ENCODE measurements at places on chromosomes 3 and 15.

DNA sequence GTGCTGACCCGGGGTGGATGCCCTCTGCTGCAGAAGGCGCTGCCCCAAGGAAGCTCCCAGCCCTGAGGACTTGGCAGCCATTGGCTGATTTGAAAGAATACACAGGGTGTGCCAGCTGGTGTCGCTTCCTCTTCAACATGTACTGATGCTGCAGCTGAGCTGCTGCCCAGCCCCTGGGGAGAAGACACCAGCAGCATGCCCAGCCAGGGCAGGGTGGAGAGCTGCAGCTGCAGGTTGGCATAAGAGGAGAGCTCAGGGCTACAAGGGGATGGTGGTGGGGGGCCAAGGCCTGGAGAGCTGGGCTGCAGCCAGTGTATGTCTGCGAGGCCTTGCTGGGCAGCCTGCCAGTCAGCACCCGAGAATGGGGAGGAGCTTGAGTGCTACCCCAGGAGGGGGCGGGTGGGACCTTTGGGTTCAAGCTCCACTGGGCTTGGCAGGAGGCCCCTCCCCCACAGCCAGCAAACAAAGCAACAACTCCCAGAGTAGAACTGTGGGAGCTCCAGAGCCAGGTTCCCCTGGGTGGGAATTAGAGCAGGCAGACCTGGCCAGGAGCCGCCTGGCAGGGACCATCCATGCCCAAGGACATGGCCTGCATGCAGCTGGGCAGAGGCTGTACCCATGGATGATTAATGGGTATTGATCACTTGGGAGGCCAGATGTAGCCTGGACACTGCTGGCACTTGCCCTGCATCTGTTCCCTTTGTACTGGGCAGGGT is 9.2 kb upstream of the SEMA4B start:
- DNase-seq: peak; percentile 90

DNA sequence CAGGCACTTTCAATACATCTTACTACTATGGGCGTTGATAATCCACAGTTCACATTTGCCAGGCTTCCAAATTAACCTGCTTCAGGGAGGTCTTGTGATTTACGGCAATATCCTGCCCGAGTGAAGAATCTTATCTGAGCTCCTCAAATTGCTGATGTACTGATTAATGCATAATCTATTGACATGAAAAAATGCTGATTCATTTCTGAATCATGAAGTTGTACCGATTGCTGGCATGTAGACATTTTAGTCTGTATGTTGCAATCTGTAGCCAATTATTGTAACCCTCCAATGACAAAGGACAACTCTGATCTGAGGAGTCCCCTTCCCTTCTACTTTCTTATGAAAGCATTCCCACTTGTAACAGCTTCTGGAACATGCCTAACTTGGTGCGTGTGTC is 97.2 kb downstream of the SEC22A start:
- no peak for DNase-seq

DNA sequence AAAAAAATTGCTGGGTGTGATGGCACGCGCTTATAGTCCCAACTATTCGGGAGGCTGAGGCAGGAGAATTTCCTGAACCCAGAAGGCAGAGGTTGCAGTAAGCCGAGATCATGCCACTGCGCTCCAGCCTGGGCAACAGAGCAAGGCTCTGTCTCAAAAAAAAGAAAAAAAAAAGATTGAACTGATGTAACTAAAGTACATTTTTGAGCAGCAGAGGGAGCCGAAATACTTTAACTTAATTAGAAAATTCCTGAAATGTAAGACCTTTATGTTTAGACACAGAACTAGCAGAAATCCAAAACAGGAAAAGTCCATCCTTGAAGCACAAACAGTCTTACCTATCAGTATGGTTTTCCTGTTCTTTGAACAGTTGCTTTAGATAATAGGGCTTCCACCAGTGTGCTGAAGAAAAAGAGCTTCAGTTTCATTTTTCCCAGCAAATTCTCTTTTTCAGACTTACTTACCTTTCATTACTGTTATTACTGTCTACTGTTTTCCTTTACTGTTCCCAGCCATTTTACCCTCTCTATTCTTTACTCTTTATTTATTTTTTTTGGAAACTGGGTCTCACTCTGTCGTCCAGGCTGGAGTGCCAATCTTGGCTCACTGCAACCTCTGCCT is 33.4 kb upstream of the ZNF609 start:
- DNase-seq: peak; percentile 41

DNA sequence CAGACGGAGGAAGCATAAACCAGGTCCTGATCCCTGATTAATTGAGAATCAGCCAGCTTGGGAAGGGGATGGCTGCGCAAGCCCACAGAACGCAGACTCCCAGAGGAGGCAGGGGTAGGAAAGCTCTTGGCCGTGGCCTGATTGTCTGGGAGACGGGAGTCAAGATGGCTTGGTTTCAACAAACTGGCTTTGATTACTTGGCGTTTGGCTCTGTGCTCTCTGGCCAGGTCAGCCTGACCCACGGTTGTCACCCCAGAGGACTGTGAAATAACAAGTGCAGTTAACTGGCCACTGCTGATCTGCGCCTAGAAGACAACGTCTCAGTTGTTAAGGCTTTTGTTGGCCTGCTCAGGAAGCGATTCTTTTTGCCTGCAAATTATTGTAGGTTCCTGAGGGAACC is 387.0 kb upstream of the PROK2 start:
- DNase-seq: no peak

GRCh38 chr3:173945806-173946205 is 548.3 kb downstream of the NLGN1 start:
- no peak for DNase-seq

DNA sequence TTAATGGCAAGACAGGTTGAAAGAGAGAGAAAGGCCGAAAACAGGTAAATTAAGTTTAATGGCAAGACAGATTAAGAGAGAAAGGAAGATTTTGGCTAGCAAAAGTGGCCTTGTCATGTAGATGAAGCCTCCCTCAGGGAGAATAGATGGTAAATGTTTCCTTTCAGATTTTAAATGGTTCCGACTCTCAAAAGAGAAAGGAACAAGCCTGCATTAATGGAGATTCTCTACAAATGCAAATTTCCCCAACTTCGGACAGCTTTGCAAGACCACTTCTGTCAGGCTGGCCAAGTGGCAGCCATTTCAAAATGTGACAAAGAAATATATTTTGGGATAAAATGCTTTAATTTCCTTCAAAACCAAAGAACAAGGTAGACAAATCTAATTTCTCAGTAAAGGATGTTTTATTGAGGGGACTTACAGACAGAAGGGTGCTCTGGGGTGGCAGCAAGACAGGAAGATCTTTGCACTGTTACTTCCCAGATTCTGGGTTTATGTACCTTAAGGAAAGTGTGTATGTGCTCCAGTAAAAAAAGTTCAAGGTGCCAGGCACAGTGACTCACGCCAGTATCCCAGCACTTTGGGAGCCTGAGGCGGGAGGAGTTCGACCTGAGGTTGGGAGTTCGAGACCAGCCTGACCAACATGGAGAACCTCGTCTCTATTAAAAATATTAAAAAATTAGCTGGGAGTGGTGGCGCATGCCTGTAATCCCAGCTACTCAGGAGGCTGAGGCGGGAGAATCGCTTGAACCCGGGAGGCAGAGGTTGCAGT is 626.3 kb upstream of the NAALADL2 start:
- no peak for DNase-seq

GRCh38 chr3:8625991-8626390 is 18.6 kb downstream of the SSUH2 start:
- no peak for DNase-seq

DNA sequence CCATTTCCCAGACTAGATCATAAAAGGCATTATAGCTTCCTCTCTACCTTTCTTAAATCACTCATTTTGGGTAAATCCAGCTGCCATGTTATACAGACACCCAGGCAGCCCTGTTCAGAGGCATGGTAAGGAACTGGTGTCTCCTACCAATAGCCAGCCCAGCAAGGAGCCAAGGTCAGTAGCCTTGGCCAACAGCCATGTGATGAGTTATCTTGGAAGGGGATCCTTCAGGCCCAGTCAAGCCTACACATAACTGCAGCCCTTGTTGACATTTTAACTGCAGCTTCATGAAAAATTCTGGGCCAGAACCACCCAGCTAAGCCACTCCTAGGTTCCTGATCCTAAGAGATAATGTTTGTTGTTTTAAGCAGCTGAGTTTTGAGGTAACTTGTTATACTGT is 29.0 kb upstream of the ZMAT3 start:
- DNase-seq: no peak

DNA sequence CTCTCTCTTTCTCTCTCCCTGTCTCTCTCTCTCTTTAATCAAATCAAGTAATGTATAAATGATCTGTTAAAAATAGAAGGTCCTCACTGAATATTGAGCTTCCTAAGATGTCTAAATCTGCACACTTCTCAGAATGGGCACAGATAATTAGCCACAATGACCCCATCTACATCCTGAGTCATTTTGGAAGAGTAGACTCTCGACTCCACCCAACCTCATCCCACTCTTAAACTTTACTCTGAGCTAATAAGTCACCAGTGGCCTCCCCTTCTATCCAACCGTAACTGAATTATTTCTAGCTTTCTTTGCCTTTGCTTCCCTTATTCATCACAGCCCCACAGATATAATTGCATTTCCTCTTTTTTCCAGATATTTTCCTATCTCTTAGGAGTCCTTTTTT is 326.5 kb upstream of the ZNF717 start:
- no peak for DNase-seq

- DNase-seq: no peak
Observed at GRCh38 chr15:87739866-87740265, 516.7 kb downstream of the NTRK3 start.

DNA sequence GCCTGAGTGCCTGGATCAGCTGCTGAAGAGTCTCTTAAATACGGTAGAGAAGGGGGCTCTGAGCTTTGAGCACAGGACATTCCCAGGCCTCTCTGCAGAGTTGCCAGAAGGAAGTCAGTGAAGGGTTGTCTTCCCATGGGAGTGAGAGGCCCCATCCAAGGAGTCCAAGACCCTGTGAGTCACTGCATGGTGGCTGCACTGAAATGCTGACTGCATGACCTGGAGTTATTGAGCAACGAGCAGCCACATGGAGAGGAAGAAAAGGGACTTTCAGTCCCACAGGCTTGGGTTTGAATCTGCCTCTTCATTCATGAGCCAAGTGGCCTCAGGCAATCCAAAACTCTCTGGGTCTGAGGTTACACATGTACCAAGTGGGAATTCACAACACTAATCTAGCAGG is 69.6 kb upstream of the RASGRF1 start:
- no peak for DNase-seq

Measured in HT-29 (cell line).